ENCODE measurements at places on chromosomes 16 and 17. TPM values are rescaled to one million over a fixed set of nuclear protein-coding genes. Genes with fewer than 3 reads are reported as not detected.

DNA sequence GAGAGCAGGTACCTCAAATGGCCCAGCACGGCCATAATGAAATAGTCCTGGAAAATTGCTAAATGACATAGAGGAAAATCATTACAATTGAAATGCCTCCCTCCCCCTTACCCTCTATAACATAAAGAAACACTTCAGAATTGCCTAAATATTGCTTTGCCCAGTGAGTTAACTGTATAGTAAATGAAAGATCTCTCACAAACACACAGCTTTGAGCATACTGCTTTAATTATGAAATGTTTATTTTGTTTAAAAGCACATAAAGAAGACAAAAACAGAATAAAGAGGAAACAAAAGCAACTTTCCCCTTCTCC, 9.3 kb upstream of the ADAMTS18 start:
- no peak overlapping the region for H3K27ac ChIP-seq
- peaks cover 6% of the 10 kb centered on the region for H3K4me1 ChIP-seq
- H3K4me3 ChIP-seq: no peak overlapping the region
- H3K36me3 ChIP-seq: no peaks in the 10 kb centered on the region
- H3K27me3 ChIP-seq: no peaks in the 10 kb centered on the region

GRCh38 chr16:2469399-2470233, 1.5 kb upstream of the NTN3 start:
- DNase-seq: no peak
- H3K4me3 ChIP-seq: no peak overlapping the region
- no peaks in the 10 kb centered on the region for H3K36me3 ChIP-seq
- no peak overlapping the region for H3K27ac ChIP-seq
- H3K27me3 ChIP-seq: peaks cover 68% of the 10 kb centered on the region

EMC8 gene
- 25.2 TPM for total RNA-seq

- DNase-seq: no peak
- H3K36me3 ChIP-seq: no peaks in the 10 kb centered on the region
- H3K4me1 ChIP-seq: no peaks in the 10 kb centered on the region
- H3K27ac ChIP-seq: no peak overlapping the region
- H3K4me3 ChIP-seq: no peak overlapping the region
These were observed 12.4 kb upstream of the NFAT5 start for GRCh38 chr16:69553332-69553731.

GRCh38 chr16:80151722-80152111, 389.1 kb upstream of the DYNLRB2 start:
- H3K4me1 ChIP-seq: no peaks in the 10 kb centered on the region
- no peaks in the 10 kb centered on the region for H3K27me3 ChIP-seq
- H3K4me3 ChIP-seq: no peak overlapping the region
- H3K27ac ChIP-seq: no peak overlapping the region

CBX4 gene
- 7.6 TPM for total RNA-seq
